ENCODE measurements at places on chromosomes 5 and 9. TPM values are rescaled to one million over a fixed set of nuclear protein-coding genes. Genes with fewer than 3 reads are reported as not detected.

Gene AMACR
- 13.7 TPM for total RNA-seq

DNA sequence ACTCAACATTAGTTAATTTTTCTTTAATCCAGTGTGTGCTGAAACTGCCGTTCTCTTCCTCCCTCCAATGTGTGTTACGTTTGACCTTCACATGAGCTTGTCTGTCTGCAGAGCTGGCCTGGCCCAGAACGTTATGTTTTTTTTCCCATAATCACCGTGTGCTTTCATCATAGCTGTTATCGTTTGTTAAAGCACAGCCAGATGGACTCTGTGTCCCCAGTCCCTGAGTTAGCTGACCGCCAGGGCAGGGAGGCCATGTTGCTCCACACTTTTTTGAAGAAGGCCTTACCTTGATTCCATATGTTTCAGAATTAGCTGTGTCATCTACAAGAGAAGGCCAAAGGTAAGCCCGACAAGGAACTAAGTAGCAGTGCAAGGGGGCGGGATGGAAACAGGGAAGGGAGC is 55.7 kb downstream of the HSD17B3 start:
- no peak for DNase-seq
- no peaks in the 10 kb centered on the region for H3K36me3 ChIP-seq
- no peak overlapping the region for H3K27ac ChIP-seq

GRCh38 chr9:111805830-111806241 is 11.1 kb upstream of the SHOC1 start:
- no peak for DNase-seq
- peaks cover 1% of the 10 kb centered on the region for H3K36me3 ChIP-seq
- H3K27ac ChIP-seq: no peak overlapping the region
- H3K4me1 ChIP-seq: peaks cover 12% of the 10 kb centered on the region
- H3K27me3 ChIP-seq: no peaks in the 10 kb centered on the region

DNA sequence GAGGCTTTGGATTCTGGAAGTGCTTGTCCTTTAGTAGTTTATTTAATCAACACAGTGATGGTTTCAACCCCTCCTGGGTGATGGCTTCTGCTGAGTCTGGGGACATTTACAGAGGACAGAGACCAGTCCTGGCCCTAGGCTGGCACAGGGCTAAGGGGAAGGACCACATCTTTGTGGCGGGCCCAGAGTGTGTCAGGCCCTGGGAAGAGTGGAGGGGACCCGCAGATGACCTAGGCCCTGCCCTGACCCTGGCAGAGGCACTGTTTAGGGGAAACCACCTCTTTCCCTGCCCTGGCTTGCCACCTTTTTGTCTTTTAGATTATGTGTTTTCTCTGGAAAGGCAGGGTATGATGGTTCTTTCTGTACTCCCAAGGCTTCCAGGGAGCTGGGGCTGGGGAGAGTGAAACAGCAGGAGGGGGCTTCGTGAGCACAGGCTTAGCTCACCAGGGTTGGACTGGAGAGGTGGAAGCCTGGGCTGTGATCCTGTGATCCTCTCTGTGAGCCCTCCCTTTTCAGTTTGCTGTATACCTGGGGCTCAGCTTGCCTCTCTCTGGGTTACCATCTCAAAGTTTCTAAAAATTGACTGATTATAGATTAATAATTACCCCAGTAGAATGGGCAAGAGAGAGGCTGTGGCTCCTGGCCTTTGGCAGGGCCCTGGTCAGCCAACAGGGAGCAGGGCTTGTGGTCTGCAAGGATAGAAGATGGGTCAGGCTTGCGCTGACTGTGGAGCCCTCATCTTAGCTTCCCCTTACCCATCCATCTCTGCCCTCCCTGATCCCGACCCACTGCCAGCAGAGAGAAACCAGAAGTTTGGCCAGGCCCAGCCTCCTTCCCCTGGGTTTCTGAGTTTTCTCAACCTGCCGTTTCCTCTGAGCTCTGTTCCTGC is 1.7 kb upstream of the SYNPO start:
- H3K27ac ChIP-seq: peak overlapping the region; percentile 95
- DNase-seq: no peak

DNA sequence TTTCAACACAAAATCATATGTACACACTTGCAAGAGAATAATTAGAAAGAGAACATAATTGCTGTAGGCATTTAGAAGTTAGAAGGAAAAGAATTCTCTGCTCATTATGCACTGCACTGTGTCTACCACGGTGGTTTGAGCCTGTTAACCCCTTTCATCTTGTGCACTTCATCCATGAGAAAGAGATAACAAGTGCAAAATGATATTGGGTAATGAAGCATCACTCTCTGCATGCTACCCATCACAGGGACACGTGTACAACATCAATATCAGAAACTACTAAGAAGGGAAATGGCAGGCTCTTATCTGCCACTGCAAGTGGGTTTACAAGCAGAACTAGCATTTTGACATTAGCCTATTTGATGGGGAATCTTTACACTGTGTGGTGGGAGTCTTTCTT is 202.6 kb downstream of the CDH12 start:
- no peak for DNase-seq
- H3K27ac ChIP-seq: no peak overlapping the region

Gene RHOBTB3
- 67.1 TPM for total RNA-seq

Gene FAM200C
- 3.9 TPM for total RNA-seq

GRCh38 chr5:130316971-130317680 is 412.9 kb downstream of the CHSY3 start:
- no peak overlapping the region for H3K4me3 ChIP-seq
- no peak overlapping the region for H3K27ac ChIP-seq
- no peak for DNase-seq
- no peaks in the 10 kb centered on the region for H3K36me3 ChIP-seq
- H3K4me1 ChIP-seq: no peaks in the 10 kb centered on the region
- no peaks in the 10 kb centered on the region for H3K27me3 ChIP-seq

Gene AHRR
- 17.3 TPM for total RNA-seq

Gene DMGDH
- total RNA-seq: 3.2 TPM

- DNase-seq: no peak
- peaks cover 22% of the 10 kb centered on the region for H3K4me1 ChIP-seq
- H3K27me3 ChIP-seq: no peaks in the 10 kb centered on the region
- no peak overlapping the region for H3K27ac ChIP-seq
- peaks cover 2% of the 10 kb centered on the region for H3K36me3 ChIP-seq
Measured at GRCh38 chr5:42949348-42950115, 90.6 kb downstream of the ANXA2R start.

DNA sequence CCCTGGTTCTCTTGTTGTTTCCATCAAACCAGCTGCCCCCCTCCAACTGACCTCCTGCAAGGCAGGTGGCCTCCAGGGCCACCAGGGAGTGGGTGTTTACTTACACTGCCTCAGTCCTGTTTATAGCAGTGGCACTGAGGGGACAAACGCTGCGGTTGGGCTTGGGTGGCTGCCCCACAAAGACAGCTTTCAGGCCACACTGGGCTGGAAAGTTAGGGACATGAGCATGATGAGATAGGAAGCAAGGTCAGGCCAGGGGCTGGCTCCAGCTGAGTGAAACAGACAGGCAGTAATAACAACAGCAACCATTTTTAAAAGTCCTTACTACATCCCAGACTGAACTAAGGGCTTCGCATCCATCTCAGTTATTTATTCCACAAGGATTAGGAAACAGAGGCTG is 20.6 kb downstream of the BOD1 start:
- H3K27ac ChIP-seq: no peak overlapping the region
- no peak for DNase-seq
- peaks cover 22% of the 10 kb centered on the region for H3K36me3 ChIP-seq
- no peak overlapping the region for H3K4me3 ChIP-seq
- H3K4me1 ChIP-seq: peaks cover 25% of the 10 kb centered on the region

DNA sequence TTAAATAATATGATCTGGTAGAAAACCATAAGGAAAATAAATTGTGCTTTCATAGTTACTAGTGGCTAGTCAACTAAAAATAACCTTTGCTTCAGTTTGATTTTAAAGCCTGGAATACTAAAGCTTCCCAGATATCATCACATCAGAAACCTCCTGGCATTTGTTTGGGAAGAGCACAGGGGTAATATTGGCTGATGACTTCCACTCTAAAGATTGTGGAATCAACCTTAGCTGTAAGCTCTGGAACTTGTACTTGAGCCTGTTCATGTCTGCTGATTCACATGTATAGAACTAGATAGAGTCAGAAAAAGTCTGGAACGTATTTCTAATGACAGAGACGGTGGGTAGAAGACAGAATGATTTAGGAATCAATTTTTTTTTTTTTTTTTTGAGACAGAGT is 345.0 kb downstream of the CWC27 start:
- DNase-seq: no peak
- no peak overlapping the region for H3K4me3 ChIP-seq
- H3K4me1 ChIP-seq: no peaks in the 10 kb centered on the region
- H3K27ac ChIP-seq: no peak overlapping the region

Gene ATP10B
- not detected for total RNA-seq

Gene CXCL14
- 0.21 TPM for total RNA-seq

Gene ZNF454
- 0.49 TPM for total RNA-seq

DNA sequence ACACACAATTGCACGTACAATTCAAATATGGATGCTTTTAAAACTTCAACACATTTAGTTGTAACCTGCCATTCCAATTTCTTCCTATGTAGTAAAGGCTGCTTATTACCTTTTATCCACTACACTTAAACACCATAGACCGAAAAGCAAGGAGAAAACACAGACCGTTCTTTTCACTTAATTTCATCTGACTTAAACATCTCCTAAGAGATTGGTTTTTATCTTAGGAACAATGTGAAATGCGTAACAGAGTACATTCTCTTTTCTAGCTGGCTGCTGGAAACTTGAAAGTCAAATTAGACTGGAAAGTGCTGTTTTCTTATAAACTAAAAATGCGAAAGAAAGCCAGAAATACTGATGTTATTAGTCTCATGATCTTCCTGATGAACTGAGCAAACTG is 241.8 kb downstream of the MLLT3 start:
- no peaks in the 10 kb centered on the region for H3K36me3 ChIP-seq
- no peak overlapping the region for H3K4me3 ChIP-seq
- DNase-seq: no peak
- H3K27me3 ChIP-seq: peaks cover 1% of the 10 kb centered on the region
- H3K4me1 ChIP-seq: peaks cover 16% of the 10 kb centered on the region
- H3K27ac ChIP-seq: no peak overlapping the region
